ENCODE measurements at places on chromosomes 7 and 10. TPM values are rescaled to one million over a fixed set of nuclear protein-coding genes. Genes with fewer than 3 reads are reported as not detected.

- DNase-seq = no peak
These were observed 42.9 kb upstream of the PARD3 start for GRCh38 chr10:34858003-34858402.

The NKX2-3 gene
- not detected for total RNA-seq

The CNNM1 gene
- 0.28 TPM for total RNA-seq

GRCh38 chr10:89389254-89389653, 3.2 kb upstream of the IFIT1 start:
- peak; percentile 48 for DNase-seq

The NPC1L1 gene
- not detected for total RNA-seq

The SCART1 gene
- 0.28 TPM for total RNA-seq

GRCh38 chr7:99837649-99838361, 10.0 kb downstream of the CYP3A43 start:
- DNase-seq = no peak

DNA sequence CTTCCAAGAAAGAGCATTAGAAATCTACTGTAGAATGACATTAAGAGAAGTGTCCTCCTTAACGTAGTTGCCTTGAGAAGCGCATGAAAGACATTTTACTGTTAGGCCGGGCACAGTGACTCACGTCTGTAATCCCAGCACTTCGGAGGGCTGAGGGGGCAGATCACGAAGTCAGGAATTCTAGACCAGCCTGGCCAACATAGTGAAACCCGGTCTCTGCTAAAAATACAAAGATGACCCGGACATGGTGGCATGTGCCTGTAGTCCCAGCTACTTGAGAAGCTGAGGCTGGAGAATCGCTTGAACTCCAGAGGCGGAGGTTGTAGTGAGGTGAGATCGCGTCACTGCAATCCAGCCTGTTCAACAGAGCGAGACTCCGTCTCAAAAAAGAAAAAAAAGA, 28.9 kb downstream of the TARP start:
- DNase-seq = no peak

The HECW1 gene
- 1.1 TPM for total RNA-seq

The TWIST1 gene
- total RNA-seq = 18.6 TPM

The RAMP3 gene
- not detected for total RNA-seq

The RBP3 gene
- total RNA-seq = not detected

DNA sequence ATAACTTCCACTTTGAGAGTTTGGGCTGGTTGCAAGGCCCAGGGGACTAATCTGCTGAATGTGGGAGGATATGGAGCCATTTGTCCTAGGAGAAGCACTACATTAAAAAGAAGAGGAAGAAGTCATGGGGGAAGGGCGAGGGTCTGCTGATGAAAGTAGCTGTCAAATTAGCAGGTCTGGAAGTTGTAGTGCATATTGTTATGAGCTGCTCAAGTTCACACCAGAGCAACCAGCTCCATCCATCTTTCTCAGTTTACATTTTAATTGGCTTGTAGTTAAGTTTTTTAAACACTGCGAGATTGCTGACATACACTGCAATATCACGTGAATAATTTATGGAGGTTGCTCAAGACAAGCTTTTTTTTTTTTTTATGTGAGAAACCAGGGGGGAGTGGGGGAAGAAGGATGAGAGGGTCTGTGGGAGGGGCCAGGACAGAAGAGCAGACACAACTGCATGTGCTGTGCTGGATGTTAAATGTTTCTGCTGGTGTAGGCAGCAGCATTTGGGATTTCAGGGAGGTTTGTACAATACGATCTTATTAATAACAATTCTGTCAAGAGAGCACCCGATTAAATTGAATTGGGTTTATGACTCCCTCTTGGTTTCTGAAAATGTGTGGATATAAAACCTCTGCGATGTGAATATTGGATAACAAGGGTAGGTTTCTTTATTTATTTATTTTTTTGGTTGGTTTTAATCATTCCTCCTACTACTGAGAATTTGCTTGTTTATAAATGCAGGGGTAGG, 759.0 kb upstream of the GALNT17 start:
- no peak for DNase-seq

DNA sequence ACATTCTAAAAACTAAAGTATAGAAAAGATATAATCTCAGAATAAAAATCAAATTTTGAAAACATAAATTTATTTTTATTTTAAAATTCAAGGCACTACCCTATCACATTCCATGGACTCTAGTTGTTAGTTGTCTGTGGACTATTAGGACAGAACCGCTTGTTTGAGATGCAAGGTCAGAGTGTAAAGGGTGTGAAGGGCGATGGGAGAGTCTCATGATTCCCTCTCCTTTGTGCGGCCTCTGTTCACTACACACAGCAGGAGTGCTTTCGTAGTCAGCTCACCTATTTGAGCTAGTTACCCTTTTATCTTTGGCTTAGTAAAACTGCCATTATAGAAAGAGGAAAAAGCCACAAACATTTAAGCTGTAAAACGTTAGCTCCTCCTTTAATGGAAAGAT, 189.8 kb upstream of the TEX47 start:
- DNase-seq = no peak

DNA sequence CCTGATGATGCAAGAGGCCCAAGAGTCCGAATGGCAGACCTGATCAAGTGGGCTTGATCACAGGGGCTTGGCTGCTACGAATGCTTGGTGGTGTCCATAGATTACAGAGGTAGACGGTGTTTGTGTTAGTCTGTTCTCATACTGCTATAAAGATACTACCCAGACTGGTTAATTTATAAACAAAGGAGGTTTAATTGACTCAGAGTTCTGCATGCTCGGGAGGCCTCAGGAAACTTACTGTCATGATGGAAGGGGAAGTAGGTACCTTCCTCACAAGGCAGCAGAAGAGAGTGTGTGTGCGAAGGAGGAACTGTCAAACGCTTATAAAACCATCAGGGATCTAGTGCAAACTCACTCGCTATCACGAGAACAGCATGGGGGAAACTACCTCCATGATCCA, 268.9 kb upstream of the KLF6 start:
- no peak for DNase-seq

The SLC16A9 gene
- total RNA-seq = 0.18 TPM

The PNLIPRP1 gene
- total RNA-seq = not detected

The ZNF488 gene
- total RNA-seq = under 0.01 TPM

GRCh38 chr10:48554246-48554645, 50.6 kb downstream of the ARHGAP22 start:
- no peak for DNase-seq

The AGR3 gene
- not detected for total RNA-seq

The CRYGN gene
- total RNA-seq = not detected

The FXYD4 gene
- not detected for total RNA-seq

The SEMA4G gene
- 0.56 TPM for total RNA-seq

The PLXNA4 gene
- under 0.01 TPM for total RNA-seq

DNA sequence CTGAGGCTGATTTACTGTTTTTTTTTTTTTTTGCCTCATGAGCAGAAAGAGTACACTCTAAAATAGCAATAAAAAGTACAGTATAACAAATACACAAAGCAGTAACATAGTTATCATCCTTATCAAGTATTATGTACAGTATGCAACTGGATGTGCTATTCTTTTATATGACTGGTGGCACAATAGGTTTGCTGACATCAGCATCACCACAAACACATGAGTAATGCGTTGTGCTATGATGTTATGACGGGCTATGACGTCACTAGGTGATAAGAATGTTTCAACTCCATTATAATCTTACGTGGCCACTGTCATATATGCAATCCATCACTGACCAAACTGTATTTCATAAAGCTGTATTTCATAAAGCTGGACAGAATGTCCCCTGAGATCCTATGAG, 189.2 kb upstream of the GLI3 start:
- DNase-seq = peak; percentile 21

The DGKB gene
- total RNA-seq = under 0.01 TPM

- DNase-seq = no peak
These were observed 204.3 kb downstream of the CCDC7 start for GRCh38 chr10:32650246-32650655.

- DNase-seq = no peak
These were observed 66.0 kb downstream of the CALD1 start for GRCh38 chr7:134845461-134845860.

The MPP7 gene
- total RNA-seq = 1.4 TPM

GRCh38 chr10:520402-520787, 169.1 kb downstream of the DIP2C start:
- DNase-seq = peak; percentile 27

DNA sequence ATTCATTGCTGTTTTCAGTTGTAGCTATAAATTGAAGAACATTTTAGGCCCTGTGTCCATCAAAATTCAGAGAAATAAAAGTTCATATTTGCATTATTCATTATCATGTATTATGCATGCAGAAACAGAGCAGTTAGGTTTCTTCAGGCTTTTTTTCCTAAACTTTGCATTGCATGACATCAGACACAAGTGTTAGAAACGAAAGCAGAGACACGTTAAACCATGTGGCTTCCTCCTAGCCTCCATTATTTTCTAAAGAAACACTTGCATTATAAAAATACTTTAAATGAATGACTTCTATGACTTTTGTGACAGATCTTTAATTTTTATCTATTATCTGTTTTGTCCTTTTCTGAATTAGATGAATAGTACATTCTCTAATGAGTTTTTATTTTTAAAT, 8.8 kb upstream of the EBLN1 start:
- DNase-seq = no peak

The TAS2R4 gene
- total RNA-seq = 0.28 TPM
